ENCODE measurements at places on chromosomes 13 and 19. TPM values are rescaled to one million over a fixed set of nuclear protein-coding genes. Genes with fewer than 3 reads are reported as not detected.

DNA sequence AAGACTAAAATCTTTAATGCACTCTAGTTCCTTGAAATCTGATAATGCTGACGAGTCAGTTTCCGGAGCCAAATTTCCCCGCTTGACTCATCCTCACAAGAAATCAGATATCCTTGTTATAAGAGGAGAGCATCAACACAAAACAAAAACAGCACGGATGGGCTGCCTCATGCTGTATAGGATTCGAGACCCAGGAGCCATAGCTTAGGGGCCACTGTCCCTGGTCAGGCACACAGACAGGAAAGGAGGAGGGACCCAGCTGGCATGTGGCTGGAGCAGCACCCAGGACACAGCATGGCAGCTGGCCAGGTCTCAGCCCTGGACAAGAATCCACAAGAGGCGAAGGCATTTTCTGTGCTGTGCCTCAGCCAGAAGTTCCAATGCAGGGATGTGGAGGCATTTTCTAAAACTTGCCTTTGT is 110.2 kb upstream of the SPATA13 start:
- H3K27me3 ChIP-seq: no peaks in the 10 kb centered on the region
- peak overlapping the region; percentile 31 for H3K27ac ChIP-seq
- no peaks in the 10 kb centered on the region for H3K36me3 ChIP-seq
- H3K4me3 ChIP-seq: no peak overlapping the region
- H3K4me1 ChIP-seq: peaks cover 35% of the 10 kb centered on the region
- DNase-seq: peak; percentile 66

The POP4 gene
- total RNA-seq: 44.4 TPM

The ETV2 gene
- total RNA-seq: 1.1 TPM

The NBEA gene
- 6.6 TPM for total RNA-seq

The CGB2 gene
- total RNA-seq: not detected
